ENCODE measurements at places on chromosomes 2 and 18. TPM values are rescaled to one million over a fixed set of nuclear protein-coding genes. Genes with fewer than 3 reads are reported as not detected.

DNA sequence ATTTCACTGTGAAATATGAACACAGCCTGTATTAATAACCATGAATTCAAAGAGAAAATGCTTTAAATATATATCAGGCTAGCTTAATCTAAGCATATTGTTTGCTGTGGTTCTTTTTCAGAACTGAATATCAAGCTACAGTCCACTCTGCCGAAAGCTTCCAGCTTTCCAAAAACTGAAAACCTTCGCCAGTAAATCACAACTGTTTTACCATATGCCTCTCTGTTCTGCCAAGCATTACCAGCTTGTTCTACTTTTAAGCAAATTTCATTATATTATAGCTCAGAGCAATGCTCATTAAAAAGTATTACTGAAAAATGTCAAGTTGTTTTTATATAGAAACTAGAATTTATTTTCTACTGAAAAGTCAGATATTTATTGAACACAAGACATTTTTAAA, 277.4 kb downstream of the NRXN1 start:
- H3K4me3 ChIP-seq = no peak overlapping the region
- no peak for DNase-seq
- H3K27ac ChIP-seq = no peak overlapping the region
- H3K27me3 ChIP-seq = no peaks in the 10 kb centered on the region
- H3K36me3 ChIP-seq = no peaks in the 10 kb centered on the region

- no peak for DNase-seq
- no peaks in the 10 kb centered on the region for H3K36me3 ChIP-seq
- no peaks in the 10 kb centered on the region for H3K27me3 ChIP-seq
- H3K4me3 ChIP-seq = no peak overlapping the region
- H3K4me1 ChIP-seq = no peaks in the 10 kb centered on the region
- no peak overlapping the region for H3K27ac ChIP-seq
Measured at GRCh38 chr2:85257359-85257969, 70.3 kb downstream of the TGOLN2 start.

GRCh38 chr2:101516823-101517690, 42.1 kb upstream of the RFX8 start:
- H3K36me3 ChIP-seq = no peaks in the 10 kb centered on the region
- peaks cover 14% of the 10 kb centered on the region for H3K4me1 ChIP-seq
- no peak overlapping the region for H3K4me3 ChIP-seq
- no peaks in the 10 kb centered on the region for H3K27me3 ChIP-seq
- no peak overlapping the region for H3K27ac ChIP-seq
- no peak for DNase-seq

DNA sequence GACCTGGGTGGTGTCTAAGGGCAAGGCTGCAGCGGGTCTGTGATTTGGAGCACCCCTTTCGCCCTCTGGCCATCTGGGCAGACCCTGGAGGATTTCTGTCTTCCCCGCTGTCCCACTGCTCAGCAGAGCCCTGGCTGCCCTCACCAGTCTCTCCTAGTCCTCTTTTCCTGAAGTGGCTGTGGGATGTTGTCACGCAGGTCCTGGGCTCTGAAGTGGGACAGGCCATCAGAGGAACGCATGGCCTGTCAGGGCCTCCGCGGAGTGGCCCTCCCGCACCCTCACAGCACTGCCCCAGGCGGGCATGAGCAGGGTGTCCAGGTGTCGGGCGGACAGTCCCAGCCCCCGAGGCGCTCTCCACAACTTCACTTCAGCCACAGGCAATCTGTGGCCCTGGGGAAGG, 1.1 kb upstream of the TMEM185B start:
- no peak for DNase-seq
- no peaks in the 10 kb centered on the region for H3K27me3 ChIP-seq
- peaks cover 3% of the 10 kb centered on the region for H3K36me3 ChIP-seq
- peaks cover 37% of the 10 kb centered on the region for H3K4me1 ChIP-seq

DNA sequence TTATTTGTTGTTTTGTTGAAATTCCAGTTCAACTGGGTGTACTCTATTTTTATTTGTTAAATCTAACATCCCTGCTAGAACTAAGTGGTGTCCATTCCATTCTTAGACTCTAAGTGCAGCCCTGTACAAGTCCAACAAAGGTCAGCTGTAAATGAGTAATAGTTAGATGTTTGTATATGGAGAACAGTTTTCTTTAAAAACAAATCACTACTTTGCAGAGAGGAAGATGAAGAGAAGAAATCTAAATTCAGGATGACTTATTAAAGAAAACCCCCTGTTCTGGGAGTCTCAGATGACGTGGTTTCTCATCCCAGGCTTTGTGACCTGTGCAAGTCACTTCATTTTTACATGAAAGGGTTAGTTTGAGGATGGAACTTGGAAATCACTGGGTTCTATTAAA, 57.9 kb downstream of the GALNT14 start:
- no peaks in the 10 kb centered on the region for H3K4me1 ChIP-seq
- DNase-seq = no peak
- no peaks in the 10 kb centered on the region for H3K36me3 ChIP-seq
- H3K27me3 ChIP-seq = peaks cover 2% of the 10 kb centered on the region
- H3K4me3 ChIP-seq = no peak overlapping the region
- no peak overlapping the region for H3K27ac ChIP-seq

- H3K27me3 ChIP-seq = peaks cover 10% of the 10 kb centered on the region
- no peak for DNase-seq
- no peaks in the 10 kb centered on the region for H3K4me1 ChIP-seq
- no peak overlapping the region for H3K27ac ChIP-seq
- no peaks in the 10 kb centered on the region for H3K36me3 ChIP-seq
Measured at GRCh38 chr18:47595831-47596501, 334.5 kb downstream of the SMAD2 start.

DNA sequence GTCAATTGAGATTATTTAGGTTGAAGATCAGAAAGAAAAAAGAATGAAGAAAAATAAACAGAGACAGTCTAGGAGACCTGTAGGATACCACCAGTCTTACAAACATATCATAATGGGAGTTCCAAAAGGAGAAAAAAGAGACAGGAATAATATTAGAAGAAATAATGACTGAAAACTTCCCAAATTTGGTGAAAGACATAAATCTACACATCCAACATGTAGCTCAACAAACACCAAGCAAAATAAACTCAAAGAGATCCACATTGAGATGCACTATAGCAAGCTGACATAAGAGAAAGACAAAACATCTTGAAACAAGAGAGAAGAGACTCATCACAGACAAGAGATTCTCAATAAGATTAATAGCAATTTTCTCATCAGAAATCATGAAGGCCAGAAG, 274.0 kb downstream of the TFCP2L1 start:
- no peaks in the 10 kb centered on the region for H3K4me1 ChIP-seq
- H3K4me3 ChIP-seq = no peak overlapping the region
- H3K36me3 ChIP-seq = no peaks in the 10 kb centered on the region

DNA sequence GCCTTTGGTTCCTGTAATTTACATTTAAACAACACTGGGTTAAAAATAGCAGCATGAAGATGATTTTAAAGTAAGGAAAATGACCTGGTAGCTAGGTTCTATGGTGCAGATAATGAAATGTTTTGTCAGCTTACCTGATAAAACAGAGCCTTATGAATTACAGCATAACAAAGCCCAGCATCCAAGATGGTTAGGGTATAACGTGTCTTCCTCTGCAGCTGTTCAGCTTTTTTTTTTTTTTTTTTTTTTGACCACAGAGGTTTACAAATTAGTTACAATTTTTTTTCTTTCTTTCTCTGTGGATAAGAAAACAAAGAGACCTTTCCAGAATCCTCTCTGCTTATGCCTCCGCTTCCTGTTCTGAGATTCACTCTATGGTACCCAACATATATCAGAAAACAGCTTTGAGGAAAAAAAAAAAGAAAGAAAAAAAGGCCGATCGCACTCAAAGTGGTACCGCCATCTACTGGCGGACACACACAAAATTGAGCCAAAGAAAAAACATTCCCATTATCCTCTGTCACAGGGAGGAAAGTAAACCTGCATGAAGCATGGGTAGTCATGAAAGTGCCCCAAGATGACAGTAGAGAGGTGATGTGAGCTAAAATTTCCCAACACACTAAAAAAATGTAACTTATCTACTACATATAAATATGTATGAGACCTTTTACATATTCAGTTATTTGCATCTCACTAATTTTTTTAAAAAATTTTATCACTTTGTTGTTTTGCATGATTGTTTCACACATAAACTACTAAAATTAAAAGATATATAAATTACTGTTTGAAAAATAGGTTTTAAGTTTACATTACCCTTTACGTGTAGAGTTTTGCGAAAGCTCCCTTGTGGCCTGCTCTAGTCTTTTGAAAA, at the start of gene SCN3A:
SCN3A (minus strand) TSS at position 362 of the 871 bp plus-strand sequence. CDS start 27,656 bp downstream, outside the sequence.
- no peaks in the 10 kb centered on the region for H3K4me1 ChIP-seq
- no peak within 1 kb of the TSS for H3K4me3 ChIP-seq
- no peak within 1 kb of the TSS for H3K27ac ChIP-seq
- H3K36me3 ChIP-seq = no peaks in the 10 kb centered on the region
- H3K27me3 ChIP-seq = no peaks in the 10 kb centered on the region
- DNase-seq = no peak

DNA sequence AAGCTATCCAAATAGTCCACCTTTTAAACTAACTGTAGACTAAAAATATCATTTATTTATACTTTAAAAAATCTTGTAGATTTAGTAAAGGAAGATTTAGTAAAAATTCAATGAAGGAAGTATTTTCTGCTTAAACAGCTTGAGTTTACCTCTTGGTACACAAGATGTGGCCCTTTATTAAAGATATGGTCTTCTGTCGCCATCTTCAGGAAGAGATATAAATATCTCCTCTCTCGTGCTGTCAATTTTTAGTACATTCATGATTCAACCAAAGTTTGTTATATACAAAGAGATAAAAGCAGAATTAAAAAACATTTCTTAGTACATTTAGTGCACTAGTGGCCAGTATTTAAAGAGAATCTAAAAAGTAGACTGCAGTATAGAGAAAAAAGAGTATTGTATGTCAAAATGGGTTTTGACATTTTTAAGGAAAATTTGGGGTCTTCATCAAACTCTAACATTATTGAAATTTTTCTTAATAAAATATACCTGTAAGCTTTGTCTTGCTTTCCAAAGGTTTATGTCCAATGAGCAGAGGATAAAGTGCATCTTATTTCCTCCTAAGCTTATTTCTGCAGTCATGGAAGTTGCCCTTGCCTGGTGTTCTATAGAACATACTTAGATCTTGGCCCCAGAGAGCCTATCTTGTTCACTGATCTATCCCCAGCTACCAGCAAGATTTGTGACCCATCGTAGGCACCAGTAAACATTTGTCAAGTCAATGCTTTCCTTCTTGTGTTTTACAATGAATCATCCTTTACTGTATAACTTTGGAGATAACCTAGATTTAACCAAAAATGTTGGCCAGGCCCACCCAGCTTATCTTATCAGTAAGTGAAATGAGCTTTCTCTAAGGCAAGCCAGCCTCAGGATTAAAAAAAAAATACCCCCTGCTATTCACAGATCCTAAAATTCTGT, 18.5 kb upstream of the EML6 start:
- no peaks in the 10 kb centered on the region for H3K36me3 ChIP-seq
- DNase-seq = no peak
- H3K4me1 ChIP-seq = peaks cover 12% of the 10 kb centered on the region
- peaks cover 23% of the 10 kb centered on the region for H3K27me3 ChIP-seq
- no peak overlapping the region for H3K27ac ChIP-seq

GRCh38 chr2:74702001-74702715, 48.1 kb downstream of the SEMA4F start:
- H3K27me3 ChIP-seq = no peaks in the 10 kb centered on the region
- no peak overlapping the region for H3K27ac ChIP-seq
- no peak overlapping the region for H3K4me3 ChIP-seq
- H3K4me1 ChIP-seq = no peaks in the 10 kb centered on the region
- no peaks in the 10 kb centered on the region for H3K36me3 ChIP-seq

GRCh38 chr2:195824478-195824877, 167.5 kb downstream of the SLC39A10 start:
- H3K36me3 ChIP-seq = no peaks in the 10 kb centered on the region
- H3K27ac ChIP-seq = no peak overlapping the region
- H3K4me1 ChIP-seq = no peaks in the 10 kb centered on the region
- no peak overlapping the region for H3K4me3 ChIP-seq

DNA sequence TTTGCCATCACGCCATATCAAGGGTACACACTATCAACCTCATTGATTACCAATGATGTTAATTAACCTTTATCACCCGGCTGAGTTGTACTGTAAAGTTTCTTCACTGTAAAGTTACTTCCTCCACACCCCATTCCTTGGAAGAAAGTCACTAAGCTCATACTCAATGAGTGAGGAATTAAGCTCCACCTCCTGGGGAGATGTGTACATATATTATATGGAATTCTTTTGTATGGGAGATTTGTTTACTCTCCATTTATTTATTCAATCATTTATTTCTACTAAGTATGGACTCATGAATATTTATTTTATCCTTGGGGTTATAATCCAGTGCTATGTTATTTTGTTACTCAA, 56.8 kb downstream of the C2orf74 start:
- H3K36me3 ChIP-seq = peaks cover 56% of the 10 kb centered on the region
- no peak overlapping the region for H3K27ac ChIP-seq
- no peaks in the 10 kb centered on the region for H3K4me1 ChIP-seq
- no peaks in the 10 kb centered on the region for H3K27me3 ChIP-seq

TCF7L1 gene
- not detected for total RNA-seq

SLC23A3 gene
- total RNA-seq = 0.96 TPM

CXCR1 gene
- total RNA-seq = 0.08 TPM

CD207 gene
- total RNA-seq = 0.25 TPM

Data from CD4-positive, alpha-beta T cell (primary cell).